ENCODE measurements at places on chromosomes 7 and 10.

DNA sequence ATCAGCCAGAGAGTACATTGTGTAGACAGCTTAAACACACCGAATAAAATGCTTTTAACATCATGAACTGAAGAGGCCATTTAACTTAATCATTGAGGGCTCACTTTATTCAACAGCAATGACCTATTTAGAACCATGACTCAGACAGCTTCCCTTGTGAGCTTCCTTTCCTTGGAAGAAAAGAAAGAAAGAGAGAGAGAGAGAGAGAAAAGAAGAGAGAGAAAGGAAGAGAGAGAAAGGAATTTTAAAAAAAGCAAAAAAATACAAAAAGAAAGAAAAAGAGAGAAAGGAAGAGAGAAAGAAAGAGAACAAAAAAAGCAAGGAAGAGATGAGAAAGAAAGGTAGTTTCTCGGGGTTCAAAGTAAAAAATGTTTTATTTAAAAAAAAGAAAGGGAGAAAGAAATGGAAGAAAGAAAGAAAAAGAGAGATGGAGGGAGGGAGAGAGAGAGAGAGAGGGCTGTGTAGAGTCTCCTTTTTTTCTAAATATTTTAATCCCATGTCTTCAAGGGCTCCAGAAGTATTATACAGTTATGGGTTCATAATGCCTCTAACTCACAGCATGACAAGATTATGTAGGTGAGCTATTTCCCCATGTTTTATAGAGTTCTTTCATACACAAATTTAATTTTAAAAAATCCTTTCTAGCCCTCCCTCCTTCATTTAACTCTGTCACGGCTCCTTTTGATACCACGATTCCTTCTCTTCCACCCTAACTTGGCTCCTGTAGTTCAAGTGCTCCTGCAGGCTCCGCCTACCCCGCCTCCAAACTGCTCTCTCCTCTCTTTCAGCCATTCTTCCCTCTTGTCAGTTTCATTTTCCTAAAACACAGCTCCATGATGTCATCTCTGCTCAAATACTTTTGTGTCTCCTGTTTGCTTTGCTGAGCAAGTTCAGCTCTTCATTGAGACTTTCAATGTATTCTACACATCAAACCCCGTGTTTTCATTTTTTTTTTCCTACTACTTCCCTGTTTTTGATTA, 85.5 kb downstream of the PRTFDC1 start:
- no peak for DNase-seq

GRCh38 chr10:58994226-58995057, 182.0 kb upstream of the PHYHIPL start:
- DNase-seq: no peak

GRCh38 chr7:131288450-131288849, 39.2 kb upstream of the MKLN1 start:
- DNase-seq: no peak

- DNase-seq: no peak
Observed at GRCh38 chr7:23315366-23315765, 16.2 kb downstream of the MALSU1 start.

DNA sequence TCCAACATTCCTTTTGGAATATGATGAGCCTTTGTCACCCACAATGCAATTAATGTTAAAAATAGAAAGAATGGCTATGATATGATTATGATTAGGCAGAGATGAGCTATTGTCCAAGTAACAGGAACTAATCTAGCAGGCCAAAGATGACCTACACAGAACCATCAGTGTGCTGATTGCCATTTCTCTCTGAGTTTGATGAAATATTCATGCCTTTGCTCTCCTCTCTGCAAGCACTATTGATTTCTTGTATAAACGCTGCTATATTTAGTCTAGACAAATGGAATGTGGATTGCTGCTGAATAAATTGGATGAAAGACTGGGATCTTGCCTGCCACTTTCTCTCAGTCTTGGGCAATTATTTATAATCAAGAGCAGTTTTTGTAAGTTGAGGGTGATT, 85.4 kb downstream of the HDAC9 start:
- no peak for DNase-seq
